ENCODE measurements at places on chromosomes 2 and 18.
A peak's percentile ranks its signal among the peaks of the same experiment; 100 is the strongest.

- DNase-seq, result no peak
These were observed 33.3 kb upstream of the NRXN1 start for GRCh38 chr2:51065276-51065675.

GRCh38 chr2:31067259-31067658 lies 71.0 kb downstream of the GALNT14 start:
- peak; percentile 30 for DNase-seq

DNA sequence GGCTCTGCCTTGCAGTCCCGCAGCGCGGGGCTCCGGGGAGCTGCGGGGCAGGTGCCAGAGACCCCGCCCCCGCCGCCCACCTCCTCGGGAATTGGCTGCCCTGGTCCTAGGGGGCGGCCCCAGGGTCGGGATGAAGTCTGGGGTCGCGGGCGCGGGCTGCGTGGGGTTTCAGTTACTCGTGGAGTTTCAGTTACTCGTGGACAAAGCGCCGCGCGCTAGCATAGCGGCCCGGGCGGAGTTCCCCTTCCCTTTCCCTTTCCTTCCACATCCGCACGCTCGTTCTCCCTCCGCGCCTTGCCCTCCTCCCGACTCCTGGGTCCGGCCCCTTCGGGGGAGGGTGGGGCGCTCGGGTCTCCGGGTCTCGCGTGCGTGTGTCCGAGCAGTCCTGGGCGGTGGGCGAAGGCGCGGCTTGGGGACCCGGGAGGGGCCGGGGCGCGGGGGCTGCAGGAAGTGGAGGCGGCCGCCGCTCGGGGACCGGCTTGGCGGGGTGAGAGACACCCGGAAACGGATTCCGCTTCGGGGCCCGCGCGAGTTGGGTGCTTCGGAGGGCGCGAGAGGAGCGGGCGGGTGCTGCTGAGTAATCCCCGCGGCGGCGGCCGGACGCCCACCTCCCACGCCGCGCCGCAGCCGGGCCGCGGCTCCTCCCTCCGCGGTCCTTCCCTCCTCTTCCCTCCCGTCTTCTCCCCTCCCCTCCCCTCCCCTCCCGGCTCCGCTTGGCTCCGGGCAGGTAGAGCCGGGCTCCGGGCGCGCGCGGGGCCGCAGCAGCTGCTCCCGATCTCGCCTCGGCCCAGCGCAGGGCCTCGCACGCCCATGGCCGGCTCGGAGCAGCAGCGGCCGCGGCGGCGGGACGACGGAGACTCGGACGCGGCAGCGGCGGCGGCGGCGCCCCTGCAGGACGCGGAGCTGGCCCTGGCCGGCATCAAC lies at the start of gene TTC39C:
TTC39C (plus strand) TSS at position 693 of the 924 bp plus-strand sequence; CDS start at position 811, 118 bp downstream.
- DNase-seq, result peak; percentile 80

DNA sequence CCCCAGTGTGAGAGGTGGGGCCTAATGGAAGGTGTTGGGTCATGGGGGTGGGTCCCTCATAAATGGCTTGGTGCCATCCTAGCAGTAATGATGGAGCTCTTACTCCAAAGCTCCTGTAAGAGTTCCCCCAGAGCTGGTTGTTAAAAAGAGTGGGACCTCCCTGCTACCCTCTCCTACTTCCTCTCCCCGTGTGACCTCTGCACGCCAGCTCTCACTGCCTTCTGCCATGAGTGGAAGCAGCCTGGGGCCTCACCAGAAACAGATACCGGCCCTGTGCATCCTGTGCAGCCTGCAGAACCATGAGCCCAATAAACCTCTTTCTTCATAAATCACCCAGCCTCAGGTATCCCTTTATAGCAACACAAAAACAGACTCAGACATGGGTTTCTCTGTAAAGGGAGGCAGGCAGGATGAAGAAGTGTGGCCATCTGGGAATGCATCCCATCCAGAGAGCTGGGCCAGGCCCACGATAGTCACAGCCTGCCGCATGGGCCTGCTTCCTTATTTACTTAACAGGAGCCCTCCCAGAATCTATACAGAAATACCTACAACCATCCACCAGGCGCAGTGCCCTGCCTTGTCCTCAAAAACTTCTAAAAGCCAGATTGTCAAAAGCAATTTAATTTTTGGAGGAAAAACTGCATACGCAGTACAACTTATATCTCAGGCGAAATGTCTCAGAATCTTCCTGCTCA lies 7.5 kb downstream of the PRLH start:
- DNase-seq, result no peak
